Progenitor cell of endocrine pancreas (in vitro differentiated cells): ENCODE measurements at places on chromosomes 16 and 17. TPM values are rescaled to one million over a fixed set of nuclear protein-coding genes. Genes with fewer than 3 reads are reported as not detected.
A peak's percentile ranks its signal among the peaks of the same experiment; 100 is the strongest.

HOXB9 gene
- 0.18 TPM in 1 of 2 replicates, not detected in the other for total RNA-seq

TIMP2 gene
- 50.9 and 51.4 TPM in 2 replicates for total RNA-seq

RNF135 gene
- 5.6 and 6.9 TPM in 2 replicates for total RNA-seq

CRYBA1 gene
- not detected in 2 replicates for total RNA-seq

PRR15L gene
- total RNA-seq, result 32.2 and 36.1 TPM in 2 replicates

PDILT gene
- not detected in 2 replicates for total RNA-seq

OGFOD3 gene
- 31.3 and 31.4 TPM in 2 replicates for total RNA-seq

- H3K27ac ChIP-seq, result peak overlapping the region; percentile 98
- no peaks in the 10 kb centered on the region for H3K36me3 ChIP-seq
- no peak for DNase-seq
- no peaks in the 10 kb centered on the region for H3K27me3 ChIP-seq
- peak overlapping the region; percentile 84 for H3K4me3 ChIP-seq
These were observed 571 bp upstream of the USP10 start for GRCh38 chr16:84699147-84699711.

DNA sequence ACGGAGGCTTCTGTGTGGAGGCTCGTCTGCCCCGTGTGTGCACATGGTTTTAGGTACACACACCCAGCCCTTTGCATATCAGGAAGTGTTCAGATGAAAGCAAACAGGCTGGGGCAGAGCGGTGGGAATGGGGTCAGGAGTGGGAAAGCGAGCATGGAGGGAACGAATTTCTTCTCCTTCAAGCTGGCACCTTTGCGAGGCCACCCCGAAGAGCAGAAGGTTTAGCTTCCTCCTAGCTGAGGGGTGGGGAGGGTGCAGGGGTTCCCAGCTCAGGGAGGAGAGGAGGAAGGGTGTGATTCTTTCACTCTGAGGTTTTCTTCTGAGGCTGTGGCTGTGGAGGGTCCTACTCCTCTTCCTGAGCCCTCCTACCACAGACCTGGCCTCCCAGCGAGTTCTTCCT lies 83.6 kb downstream of the ABR start:
- DNase-seq, result no peak
- no peaks in the 10 kb centered on the region for H3K27me3 ChIP-seq
- peaks cover 17% of the 10 kb centered on the region for H3K36me3 ChIP-seq
- peak overlapping the region; percentile 33 for H3K27ac ChIP-seq

DNA sequence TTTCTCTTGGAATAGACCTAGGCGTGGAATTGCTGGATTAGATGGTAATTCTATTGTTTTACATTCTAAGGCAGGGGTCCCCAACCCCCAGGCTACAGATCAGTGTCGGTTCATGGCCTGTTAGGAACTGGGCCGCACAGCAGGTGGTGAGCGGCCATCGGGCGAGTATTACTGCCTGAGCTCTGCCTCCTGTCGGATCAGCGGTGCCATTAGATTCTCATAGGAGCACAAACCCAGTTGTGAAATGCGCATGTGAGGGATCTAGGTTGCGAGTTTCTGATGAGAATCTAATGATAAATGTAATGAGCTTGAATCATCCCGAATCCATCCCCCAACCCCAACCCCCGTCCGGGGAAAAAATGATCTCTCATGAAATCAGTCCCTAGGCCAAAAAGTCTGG lies 23.0 kb downstream of the NLRC5 start:
- H3K4me3 ChIP-seq, result no peak overlapping the region
- H3K27me3 ChIP-seq, result peaks cover 12% of the 10 kb centered on the region
- no peak for DNase-seq
- H3K4me1 ChIP-seq, result no peaks in the 10 kb centered on the region
- H3K36me3 ChIP-seq, result no peaks in the 10 kb centered on the region
- no peak overlapping the region for H3K27ac ChIP-seq

DNA sequence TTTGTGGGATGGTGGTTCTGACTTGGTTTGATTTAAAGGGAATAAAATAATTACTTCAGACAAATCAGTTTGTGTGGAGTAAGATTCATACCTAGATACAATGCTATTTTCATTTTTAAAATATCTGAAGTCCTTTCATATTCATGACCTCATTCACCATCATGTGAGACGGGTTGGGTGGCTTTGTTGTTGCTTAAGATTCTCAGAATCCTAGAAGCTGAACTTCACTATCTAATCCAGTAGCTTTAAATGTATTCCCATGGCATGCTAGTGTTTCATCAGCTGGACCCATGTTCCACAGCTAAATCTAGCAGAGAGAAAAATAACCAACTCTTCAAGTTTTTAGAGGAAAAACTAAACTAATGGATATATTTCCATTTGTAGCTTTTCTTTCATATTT lies 2.7 kb upstream of the AMFR start:
- H3K4me1 ChIP-seq, result peaks cover 16% of the 10 kb centered on the region
- H3K4me3 ChIP-seq, result no peak overlapping the region
- DNase-seq, result no peak
- no peaks in the 10 kb centered on the region for H3K27me3 ChIP-seq
- H3K36me3 ChIP-seq, result peaks cover 11% of the 10 kb centered on the region

DNA sequence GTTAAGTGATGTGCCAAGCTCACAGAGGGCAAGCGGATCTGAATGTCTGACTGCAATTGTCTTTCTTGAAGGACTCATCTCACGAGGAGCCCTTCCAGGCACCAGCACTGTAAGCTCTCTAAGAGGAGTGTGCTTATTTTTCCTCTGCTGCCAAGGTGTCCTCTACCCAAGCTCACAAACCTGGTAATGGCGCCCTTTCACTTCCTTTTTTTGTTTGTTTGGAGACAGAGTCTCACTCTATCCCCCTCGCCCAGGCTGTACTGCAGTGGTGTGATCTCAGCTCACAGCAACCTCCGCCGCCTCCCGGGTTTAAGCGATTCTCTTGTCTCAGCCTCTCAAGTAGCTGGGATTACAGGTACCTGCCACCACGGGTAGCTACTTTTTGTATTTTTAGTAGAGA lies 233.8 kb downstream of the MAP2K4 start:
- peaks cover 12% of the 10 kb centered on the region for H3K4me1 ChIP-seq
- no peak for DNase-seq

- peak; percentile 41 for DNase-seq
- H3K4me1 ChIP-seq, result peaks cover 1% of the 10 kb centered on the region
- no peak overlapping the region for H3K4me3 ChIP-seq
- H3K36me3 ChIP-seq, result no peaks in the 10 kb centered on the region
- peaks cover 16% of the 10 kb centered on the region for H3K27me3 ChIP-seq
- no peak overlapping the region for H3K27ac ChIP-seq
These were observed 141.1 kb downstream of the RGS9 start for GRCh38 chr17:65278050-65278819.

GRCh38 chr16:62516001-62516400 lies 479.8 kb upstream of the CDH8 start:
- no peak overlapping the region for H3K4me3 ChIP-seq
- H3K36me3 ChIP-seq, result no peaks in the 10 kb centered on the region
- no peaks in the 10 kb centered on the region for H3K27me3 ChIP-seq
- no peak for DNase-seq
- no peak overlapping the region for H3K27ac ChIP-seq
- peaks cover 17% of the 10 kb centered on the region for H3K4me1 ChIP-seq

DNA sequence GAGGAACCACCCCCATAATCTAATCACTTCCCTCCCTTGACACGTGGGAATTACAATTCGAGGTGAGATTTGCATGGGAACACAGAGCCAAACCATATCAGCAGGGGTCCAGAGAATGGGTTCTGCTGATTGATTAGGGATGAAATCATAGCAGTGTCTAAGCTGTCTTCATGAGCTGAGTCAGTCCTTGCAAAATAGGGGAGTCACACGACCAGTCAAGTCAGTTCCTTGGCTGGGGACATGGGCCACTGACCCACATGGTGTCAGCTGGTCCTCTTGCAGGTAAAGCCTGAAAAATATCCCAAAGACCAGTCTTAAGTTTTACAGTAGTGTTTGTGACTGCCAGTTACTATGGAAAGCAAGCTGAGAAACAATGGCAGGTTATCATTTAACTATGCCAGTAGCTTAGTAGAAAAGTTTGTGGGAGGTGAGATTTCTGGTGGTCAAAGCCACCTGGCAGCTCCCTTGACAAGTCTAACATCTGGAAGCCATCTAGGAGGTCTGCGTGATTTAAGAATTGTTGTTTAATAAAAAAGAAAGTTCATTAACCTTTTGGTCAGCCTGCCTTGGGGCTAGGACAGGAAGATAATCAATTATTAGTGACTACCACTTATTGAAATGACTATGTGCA lies 15.7 kb upstream of the ATF7IP2 start:
- no peak for DNase-seq
- peaks cover 5% of the 10 kb centered on the region for H3K4me1 ChIP-seq
- H3K36me3 ChIP-seq, result peaks cover 2% of the 10 kb centered on the region
- no peak overlapping the region for H3K27ac ChIP-seq

DNA sequence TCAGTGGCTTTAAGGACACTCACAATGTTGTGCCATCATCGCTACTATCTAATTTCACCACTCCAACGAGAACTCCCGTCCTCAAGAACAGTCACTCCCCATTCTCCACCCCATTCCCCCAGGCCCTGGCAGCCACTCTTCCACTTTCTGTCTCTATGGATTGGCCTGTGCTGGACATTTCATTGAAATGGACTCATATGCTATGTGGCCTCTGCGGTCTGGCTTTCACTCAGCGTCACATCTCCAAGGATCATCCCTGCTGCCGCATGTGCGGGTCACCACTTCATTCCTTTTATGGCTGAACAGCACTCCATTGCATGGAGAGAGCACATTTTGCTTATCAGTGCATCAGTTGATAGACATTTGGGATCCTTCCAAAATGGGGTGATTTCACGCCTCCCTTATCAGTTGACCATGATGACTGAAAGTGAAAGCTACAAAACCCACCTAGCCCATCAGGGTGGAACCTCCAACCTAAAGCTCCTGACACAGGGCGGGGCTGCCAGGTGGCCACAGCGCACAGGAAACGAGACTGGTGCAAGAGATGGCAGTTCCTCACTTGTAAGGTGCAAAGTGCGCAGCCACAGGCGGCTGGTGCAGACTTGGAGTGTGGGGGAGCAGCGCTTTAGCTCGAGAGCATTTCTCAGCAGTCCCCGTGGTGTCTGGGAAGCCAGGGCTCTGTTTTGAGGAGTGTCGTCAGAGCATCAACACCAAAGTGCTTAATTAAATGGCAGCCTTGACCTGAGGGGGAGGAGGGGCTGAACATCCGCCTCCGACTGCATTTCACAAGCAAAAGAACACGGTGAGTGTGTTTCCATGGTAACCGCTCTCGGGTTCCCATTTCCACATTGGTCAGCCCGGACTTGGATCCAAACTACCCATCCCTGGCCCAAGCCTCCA lies 23.8 kb downstream of the COTL1 start:
- H3K36me3 ChIP-seq, result peaks cover 8% of the 10 kb centered on the region
- no peaks in the 10 kb centered on the region for H3K27me3 ChIP-seq
- H3K4me1 ChIP-seq, result peaks cover 9% of the 10 kb centered on the region
- DNase-seq, result no peak
- no peak overlapping the region for H3K4me3 ChIP-seq
- H3K27ac ChIP-seq, result no peak overlapping the region

DNA sequence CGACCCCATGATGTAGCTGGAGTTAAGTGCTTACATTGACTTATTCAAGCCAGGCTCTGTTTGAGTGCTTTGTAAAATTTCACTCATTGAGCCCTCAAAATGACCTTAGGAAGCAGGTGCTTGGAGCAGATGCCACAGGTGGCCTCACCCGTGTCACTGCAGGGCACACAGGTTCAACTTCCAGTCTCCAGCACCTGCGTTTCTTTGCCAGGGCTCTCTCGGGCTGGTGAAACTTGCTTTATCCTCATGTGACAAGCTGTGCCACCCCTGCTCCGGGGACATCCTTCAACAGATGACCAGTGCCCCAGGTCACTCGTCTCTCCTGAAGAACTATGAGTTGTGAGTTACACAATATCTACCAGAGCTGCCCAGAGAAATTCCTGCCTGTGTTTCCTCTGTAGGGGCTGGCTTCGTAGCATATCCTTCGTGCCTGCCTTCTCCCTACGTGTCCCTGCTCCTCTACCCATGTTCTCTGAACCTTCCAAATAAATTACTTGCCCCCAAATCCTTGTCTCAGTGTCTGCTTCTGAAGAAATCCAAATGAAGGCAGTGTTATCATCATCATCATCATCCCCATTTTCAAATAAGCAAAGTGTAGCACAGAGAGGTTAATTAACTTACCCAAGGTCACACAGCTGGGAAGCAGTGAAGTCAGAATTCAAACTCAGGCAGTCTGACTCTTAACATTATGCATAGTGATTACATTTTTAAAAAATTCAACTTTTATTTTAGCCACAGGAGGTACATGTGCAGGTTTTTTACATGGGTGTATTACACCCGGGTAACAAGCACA lies 352.5 kb downstream of the NPIPA8 start:
- H3K27me3 ChIP-seq, result no peaks in the 10 kb centered on the region
- no peaks in the 10 kb centered on the region for H3K4me1 ChIP-seq
- H3K36me3 ChIP-seq, result no peaks in the 10 kb centered on the region

DNA sequence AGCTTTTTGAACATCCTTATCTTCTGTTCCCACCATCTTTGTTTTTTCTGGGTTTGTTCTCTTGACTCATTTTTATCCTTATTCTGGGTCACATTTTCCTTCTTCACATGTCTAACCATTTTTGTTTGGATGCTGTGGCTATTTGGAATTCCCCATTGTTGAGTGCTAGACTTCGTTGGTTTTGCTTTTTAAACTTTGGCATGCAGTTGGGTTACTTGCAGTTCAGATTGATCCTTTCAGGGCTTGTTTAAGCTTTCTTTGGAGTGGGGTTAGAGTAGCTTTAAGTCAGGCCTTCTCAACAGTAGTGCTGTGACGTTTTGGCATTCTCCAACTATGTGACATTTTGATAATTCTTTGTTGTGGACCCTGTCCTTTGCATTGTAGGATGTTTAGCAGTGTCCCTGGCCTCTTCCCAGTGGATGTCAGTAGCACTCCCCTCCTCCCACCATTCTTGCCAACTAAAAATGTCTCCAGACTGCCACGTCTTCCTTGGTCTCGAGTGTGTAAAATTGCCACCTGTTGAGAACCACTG lies 21.1 kb downstream of the PRMT7 start:
- H3K4me3 ChIP-seq, result no peak overlapping the region
- H3K4me1 ChIP-seq, result peaks cover 16% of the 10 kb centered on the region
- peaks cover 13% of the 10 kb centered on the region for H3K36me3 ChIP-seq
- no peak for DNase-seq
- H3K27me3 ChIP-seq, result no peaks in the 10 kb centered on the region

- peaks cover 8% of the 10 kb centered on the region for H3K4me1 ChIP-seq
- DNase-seq, result no peak
- no peak overlapping the region for H3K27ac ChIP-seq
These were observed 5.0 kb upstream of the TIMP2 start for GRCh38 chr17:78929908-78930775.

DNA sequence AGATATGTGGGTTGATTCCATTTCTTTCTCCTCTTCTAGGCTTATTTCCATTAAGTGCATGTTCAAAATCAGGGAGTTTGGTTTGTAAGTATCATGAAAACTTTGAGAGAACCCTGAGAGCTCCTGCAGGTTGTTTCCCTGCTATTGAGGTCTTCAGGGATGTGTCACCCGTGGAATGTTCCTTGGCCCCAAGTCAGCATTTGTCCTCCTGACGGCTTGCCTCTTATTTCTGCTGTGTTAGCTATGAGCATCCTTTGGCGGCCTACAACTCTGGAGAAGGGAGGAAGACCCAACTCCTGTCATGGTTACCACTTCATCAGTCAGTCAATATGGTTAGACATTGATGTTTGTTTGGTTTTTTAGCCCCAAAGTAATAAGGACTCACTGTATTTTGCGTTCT lies 180.8 kb downstream of the FTO start:
- H3K27ac ChIP-seq, result no peak overlapping the region
- H3K27me3 ChIP-seq, result no peaks in the 10 kb centered on the region

GRCh38 chr17:70810609-70811008 lies 641.3 kb downstream of the KCNJ2 start:
- peak overlapping the region; percentile 49 for H3K27ac ChIP-seq
- no peak for DNase-seq
- no peaks in the 10 kb centered on the region for H3K27me3 ChIP-seq
- H3K36me3 ChIP-seq, result no peaks in the 10 kb centered on the region
- peaks cover 2% of the 10 kb centered on the region for H3K4me1 ChIP-seq

- H3K27ac ChIP-seq, result no peak overlapping the region
- H3K27me3 ChIP-seq, result no peaks in the 10 kb centered on the region
- no peaks in the 10 kb centered on the region for H3K36me3 ChIP-seq
- H3K4me3 ChIP-seq, result no peak overlapping the region
These were observed 815.5 kb downstream of the KCNJ18 start for GRCh38 chr17:22507823-22508222.
